ENCODE measurements at places on chromosomes 3 and 15.
A peak's percentile ranks its signal among the peaks of the same experiment; 100 is the strongest.

DNA sequence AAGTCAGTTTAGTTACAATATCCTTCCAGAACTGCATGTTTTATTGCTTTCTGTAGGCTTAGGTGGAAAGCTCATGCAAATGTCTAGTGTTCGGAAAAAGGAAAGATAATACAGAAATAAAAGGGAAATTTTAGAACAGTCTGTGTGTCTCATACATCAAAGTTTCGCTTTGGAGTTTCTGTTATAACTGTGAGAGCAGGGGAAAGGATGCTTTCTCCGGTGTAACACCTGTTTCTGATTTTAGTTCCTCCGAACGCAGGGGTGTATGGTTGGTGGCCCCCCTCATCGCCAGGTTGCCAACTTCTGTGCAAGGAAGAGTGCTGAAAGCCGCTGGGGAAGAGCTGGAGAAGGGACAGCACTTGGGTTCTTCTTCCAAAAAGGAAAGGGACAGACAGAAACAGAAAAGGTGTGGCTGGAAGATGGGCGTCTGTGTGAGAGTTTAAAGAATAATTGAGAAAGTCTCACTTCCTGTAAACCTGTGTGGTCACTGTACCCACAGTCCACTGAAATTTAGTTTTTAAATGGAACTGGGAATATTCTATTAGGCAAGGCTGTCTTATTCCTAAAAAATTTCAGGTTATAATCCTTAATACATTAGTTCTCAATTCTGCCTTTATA is 6.7 kb downstream of the P2RY12 start:
- no peak for DNase-seq

DNA sequence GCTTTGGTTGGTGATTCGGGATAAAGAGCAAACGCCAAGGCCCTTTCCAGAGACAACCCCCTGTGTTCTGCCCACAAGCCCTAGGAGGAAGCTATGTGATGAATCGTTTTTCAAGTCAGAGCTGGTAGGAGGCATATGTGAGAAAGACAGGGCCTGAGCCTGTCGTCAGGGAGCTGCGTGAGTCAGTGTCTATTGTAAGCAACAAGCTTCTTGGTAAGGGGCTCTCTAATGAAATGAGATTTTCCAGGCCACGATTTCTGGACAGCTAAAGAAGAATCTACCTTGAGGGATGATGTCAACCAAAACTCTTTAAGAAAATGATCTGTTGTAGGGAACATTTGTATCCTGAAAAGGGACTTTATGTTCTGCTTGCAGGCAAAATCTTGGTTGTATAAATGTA is 318.9 kb upstream of the IL12A start:
- no peak for DNase-seq

DNA sequence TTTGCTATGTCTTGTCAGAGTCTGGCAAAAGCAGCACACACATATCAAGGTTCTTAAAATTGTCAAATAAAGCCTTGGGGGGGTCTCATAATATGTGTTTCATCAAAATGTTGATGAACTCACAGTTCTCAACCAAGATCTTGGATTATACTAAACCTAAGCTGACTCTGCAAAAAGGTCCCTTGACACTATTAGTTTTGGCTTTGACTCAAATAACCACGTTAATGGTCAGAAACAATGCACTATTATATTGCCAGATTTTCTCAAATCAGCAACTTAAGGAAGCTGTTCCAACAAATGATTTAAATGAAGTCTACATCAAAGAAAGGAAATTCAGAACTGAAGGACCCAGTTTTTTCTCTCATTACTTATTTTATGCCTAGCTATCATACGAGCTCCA is 1063.9 kb downstream of the ROBO1 start:
- no peak for DNase-seq

DNA sequence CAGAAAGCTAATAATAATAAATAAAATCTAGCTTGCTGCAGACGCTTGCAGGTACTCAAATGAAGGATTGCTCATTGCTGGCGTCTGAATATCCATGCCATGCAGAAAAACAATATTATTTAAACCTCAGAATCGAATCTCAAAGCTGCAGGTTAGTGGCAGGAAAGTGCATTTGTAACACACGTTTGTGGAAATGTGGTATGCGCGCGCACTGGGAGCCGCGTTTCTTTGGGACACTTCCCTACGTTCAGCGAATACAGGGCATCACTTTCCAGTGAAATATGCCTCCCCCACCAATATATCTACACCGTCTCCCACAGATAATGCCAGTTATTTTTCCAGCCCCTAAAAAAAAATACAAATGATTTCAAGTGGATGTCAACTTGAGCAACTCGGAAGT is 37.1 kb downstream of the ZIC4 start:
- DNase-seq = no peak

- DNase-seq = no peak
Measured at GRCh38 chr3:44030285-44030684, 211.4 kb upstream of the TOPAZ1 start.

DNA sequence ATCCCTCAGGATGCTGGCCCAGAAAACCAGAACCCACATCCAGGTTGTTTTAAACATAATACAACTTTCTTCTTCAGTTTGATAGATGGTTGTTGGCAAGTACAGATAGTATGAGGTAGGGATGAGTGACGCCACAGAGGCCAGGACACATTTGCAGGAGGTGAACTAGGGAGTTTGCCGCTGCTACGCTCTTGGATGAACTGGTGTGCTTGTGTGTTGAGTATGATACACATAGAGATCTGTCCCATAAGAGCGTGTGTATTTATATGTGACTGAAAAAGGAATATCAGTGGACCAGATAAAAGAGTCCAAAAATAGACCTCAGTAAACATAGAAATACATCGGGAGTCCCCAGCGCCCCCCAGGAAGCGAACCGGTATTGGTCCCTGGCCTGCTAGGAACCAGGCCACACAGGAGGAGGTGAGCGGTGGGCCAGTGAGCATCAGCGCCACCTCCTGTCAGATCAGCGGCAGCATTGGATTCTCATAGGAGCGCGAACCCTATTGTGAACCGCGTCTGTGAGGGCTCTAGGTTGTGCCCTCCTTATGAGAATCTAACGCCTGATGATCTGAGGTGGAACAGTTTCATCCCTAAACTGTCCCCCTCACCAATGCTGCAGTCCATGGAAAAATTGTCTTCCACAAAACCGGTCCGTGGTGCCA is 98.1 kb downstream of the LRRK1 start:
- no peak for DNase-seq

DNA sequence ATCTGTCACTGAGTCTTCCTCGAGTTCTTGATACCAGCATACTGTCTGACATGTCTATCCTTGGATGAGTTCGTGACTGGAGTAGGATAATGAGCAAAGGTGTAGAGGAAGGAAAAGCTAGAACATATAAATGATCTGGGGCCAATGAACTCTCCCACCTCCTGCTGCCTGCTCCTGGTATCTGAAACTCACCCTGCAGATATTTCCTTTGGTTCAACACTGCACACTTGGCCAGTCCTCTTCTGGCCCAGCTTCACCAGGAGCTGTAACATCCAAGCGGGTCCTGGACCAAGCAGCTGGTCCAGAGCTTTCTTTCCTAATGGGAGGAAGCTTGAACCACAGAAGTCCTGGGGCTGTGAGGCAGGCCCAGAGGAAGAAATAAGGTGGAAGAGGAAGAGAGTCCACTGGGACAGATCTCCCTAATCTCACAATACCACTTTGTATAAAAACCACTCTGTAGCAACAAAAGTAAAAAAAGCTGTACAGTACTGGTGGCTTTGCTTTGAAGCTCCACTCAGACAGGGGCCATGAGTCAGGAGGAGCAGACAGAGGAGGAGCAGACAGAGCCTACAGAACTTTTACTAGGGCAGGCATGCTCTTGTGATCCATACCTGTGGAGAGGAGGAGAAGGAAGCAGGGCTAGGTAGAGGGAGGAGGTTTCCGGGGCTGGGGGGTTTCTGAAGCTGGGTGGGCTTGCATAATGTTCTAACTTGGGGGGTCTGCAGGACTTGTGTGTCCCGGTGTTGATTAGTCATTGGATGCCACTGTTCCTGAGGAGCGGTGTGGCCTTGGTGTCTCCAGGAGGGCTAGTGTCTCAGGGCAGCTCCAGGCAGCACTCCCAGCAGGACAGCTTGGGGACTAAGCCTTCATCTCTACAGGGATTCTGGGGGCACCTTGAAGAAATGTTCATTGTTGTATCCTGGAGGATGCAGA is 166.9 kb downstream of the ABHD5 start:
- no peak for DNase-seq

- no peak for DNase-seq
Measured at GRCh38 chr3:113537155-113537554, 4.8 kb downstream of the SIDT1 start.

GRCh38 chr3:189146848-189147247 is 24.9 kb upstream of the TPRG1 start:
- DNase-seq = no peak

DNA sequence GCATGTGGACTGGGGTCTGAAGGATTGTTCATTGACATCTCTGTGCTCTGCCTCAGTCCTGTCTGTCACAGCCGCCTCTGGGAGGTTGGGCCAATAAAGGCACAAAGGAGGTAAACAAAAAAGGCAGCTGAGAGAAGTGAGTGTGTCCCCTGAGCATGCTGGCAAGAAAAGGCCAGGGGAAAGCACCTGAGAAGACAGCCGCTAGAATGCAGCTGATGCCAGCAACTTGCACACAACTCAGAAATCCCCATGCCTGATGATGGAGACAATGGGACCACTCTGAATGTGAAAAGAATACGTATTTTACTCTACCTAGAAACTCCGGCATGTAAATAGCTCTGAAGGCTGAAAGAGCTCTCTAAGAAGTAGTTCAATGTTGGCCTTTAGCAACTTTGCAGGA is 118.7 kb downstream of the KCNH8 start:
- no peak for DNase-seq

- no peak for DNase-seq
Measured at GRCh38 chr15:43880406-43881194, 53.8 kb downstream of the WDR76 start.

DNA sequence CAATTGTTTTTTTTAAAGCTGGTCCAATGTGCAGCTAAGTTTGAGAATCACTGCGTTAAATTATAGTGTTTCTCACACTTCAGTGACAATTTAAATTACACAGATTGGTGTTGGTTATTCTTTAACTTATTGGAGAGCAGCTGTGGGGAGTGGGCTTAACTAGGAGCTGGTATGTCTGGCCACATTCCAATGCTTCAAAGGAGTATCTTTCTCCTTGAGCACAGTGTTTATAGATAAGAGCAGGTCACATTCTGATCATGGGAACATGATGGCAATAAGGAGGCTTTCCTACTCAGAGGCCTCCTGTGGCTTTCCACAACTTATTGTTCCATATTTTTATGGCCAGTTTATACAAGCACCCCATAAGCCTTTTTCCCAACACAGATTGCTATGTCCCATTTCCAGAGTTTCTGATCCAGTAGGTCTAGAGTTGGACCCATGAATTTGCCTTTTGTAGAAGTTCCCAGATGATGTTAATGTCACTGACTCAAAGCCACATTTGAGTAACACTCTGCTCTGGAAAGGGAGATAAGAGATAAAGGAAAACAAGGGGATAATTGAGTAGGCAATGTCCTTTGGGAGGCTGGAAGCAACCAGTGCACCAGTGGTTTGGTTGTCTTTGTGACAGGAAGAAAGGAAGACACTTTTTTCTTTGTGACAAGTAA is 33.0 kb upstream of the PLSCR4 start:
- DNase-seq = no peak

DNA sequence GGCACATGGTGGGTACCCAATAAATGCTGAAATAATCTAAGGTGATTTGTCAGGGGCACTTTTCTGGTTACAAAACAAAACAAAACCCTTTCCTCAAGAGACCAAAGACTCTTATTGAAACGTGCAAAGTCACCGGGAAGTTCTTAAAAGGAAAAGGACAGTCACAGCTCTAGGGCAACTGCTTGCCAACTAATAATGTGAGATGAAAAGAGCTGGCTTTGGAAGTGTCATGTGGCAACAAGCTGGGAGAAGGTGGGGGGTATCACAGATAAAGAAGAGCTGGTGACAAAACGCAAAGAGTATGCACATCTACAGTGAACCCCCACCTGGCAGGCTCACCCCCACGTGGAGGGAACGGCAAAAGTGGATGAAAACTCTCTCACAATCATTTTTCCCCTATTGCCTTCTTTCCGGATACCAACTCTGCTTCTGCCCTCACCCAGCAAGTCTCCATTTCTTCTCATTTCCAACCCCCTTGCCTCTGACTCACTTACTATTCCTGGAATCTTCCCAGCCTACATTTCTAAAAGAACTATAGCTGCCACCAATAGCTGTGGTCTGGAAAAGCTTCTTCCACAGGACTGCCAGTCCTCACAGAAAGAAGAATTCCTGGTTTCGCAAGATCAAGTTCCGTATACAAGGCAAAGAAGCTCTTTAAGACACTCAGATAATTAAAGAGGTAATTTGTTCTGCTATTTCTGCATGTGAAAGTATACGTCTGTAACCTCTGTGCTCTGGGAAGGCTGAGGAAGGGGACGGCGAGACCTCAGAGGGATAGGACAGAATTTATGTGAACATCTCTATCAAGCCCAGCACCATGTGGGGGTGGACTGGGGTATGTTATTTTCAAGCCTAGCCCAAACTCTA is 21.8 kb upstream of the ANPEP start:
- DNase-seq = no peak

- peak; percentile 84 for DNase-seq
Measured at GRCh38 chr3:178802259-178802658, 266.0 kb downstream of the KCNMB2 start.

- DNase-seq = peak; percentile 58
Measured at GRCh38 chr3:48662753-48663488, at the start of gene CELSR3. CELSR3 (minus strand) TSS chr3:48662886; CDS start chr3:48662634, 252 bp downstream.

GRCh38 chr3:87161013-87161412 is 66.1 kb upstream of the CHMP2B start:
- DNase-seq = no peak

- no peak for DNase-seq
Measured at GRCh38 chr3:126107957-126108675, 24.2 kb upstream of the SLC41A3 start.

All from SHP77 treated with DMSO at 0.1 percent for 48 hours (cell line).